ENCODE measurements at places on chromosomes 5 and 9.

DNA sequence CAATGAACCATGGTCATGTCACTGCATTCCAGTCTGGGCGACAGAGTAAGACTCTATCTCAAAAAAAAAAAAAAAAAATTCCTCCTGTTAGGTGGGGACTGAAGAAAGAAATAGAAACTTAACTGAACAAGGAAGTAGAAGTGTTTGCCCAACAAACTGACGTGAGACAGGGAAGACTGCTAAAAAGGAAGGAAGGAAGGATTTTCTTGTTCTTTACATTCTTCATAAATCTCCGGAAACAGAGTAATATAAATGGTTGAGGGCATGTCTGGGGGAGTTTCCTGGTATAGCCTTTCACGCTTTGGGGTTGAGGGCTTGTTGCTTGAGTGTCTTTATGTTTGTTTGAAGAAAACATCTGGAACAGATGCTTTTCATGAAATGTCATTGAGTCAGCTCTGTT is 3.1 kb downstream of the TOR1B start:
- DNase-seq, result no peak

DNA sequence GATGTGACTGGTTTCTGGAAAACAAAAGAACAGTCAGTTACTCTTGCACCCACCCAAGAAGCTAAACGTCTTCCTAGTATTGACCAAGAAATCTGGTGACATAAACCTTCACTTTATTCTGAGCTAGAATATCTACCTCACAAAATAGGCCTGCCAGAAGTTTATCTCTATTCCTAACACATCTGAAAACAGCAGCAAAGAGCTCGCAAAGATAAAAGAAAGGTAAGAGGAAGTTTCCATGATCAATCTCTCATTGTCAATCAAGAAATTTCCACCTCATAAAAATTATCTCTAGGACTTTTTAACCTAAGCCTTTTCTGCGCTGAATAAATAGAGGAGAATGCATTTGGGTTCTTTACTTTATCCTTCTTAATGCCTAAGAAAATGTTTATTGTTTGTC is 17.3 kb upstream of the ZNF474 start:
- no peak for DNase-seq

DNA sequence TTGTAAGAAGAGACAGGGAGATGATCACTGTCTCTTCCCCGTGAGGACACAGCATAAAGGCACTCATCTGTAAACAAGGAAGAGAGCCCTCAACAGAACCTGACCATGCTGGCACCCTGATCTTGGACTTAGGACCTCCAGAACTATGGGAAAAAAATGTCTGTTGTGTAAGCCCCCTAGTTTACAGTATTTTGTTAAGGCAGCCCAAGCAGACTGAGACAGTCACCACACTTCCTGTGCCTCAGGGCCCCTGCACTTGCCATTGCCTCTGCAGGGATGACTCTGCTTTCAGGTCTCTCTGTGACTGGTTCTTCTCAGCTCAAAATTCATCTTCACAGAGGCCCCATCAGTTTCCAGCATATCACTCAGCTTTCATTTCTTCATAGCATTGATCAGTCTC is 372.1 kb downstream of the TLE1 start:
- DNase-seq, result no peak

GRCh38 chr9:136107155-136107952 is 11.3 kb downstream of the TMEM250 start:
- no peak for DNase-seq

- no peak for DNase-seq
Observed at GRCh38 chr5:56763711-56764466, 51.5 kb upstream of the MAP3K1 start.
